Renal cortical epithelial cell (primary cell): ENCODE measurements at places on chromosomes 12 and 14.

- DNase-seq, result no peak
Observed at GRCh38 chr14:101008631-101009336, 105.3 kb upstream of the RTL1 start.

GRCh38 chr12:99059824-99060511, 414.9 kb downstream of the APAF1 start:
- DNase-seq, result peak; percentile 17

DNA sequence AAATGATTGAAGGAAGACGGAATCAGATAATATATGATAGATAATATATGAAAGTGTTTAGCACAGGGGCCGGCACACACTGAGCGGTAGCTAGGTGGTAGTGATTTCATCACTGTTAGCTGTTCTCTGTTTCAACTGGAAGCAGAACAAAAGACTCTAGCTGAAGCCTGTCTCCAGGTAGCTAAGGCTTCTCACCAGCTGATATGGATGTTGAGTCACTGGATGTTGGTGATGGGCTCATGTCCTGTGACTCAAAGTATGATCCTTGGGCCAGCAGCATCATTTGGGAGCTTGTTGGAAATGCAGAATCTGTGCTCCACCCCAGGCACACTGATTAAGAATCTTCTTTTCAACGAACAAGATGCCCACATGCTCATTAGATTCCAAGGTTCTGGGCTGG, 21.7 kb upstream of the KCNA5 start:
- no peak for DNase-seq

- peak; percentile 49 for DNase-seq
Observed at GRCh38 chr12:69023840-69024239, 90.9 kb upstream of the CPM start.

- peak; percentile 71 for DNase-seq
Observed at GRCh38 chr14:53539489-53540126, 386.5 kb upstream of the DDHD1 start.

- no peak for DNase-seq
Observed at GRCh38 chr12:100808777-100809176, 14.2 kb downstream of the ANO4 start.

DNA sequence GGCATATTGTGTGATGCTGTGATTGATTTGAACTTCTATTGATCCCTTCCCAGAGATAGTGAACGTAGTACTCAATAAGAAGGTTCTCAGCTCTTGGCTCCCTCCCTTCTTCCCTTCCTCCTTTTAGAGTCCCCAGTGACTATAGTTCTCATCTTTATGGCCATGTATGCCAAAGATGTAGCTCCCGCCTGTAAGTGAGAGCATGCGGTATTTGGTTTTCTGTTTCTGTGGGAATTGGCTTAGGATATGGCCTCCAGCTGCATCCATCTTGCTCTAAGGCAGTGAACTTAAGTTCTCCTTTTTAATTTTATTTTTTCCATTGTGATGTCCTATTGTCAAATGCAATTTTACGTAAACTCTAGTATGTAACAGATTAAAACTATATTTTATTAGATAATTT, 109.5 kb downstream of the AEBP2 start:
- DNase-seq, result no peak

GRCh38 chr12:6635375-6635855, 344 bp downstream of the LPAR5 start:
- no peak for DNase-seq

DNA sequence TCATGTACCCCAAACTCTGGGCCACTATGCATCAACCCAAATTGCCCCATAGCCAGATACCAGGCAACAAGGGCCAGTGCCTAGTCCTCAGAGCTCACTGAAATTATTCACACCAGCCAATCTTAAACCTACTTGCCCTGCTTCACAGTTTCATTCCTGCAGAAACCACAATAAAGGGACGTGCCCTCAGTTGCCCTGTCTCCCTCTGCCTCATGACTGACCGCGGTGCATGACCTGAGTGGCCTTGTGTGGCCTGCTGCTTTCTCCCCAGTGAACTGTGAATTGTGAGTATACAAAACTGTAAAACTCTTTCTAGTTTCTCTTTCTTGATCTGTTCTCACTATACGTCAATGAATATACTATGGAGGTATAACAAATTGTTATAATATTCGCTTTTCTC, 490.9 kb upstream of the MIS18BP1 start:
- DNase-seq, result peak; percentile 67
